ENCODE measurements at places on chromosomes 16 and 17.

DNA sequence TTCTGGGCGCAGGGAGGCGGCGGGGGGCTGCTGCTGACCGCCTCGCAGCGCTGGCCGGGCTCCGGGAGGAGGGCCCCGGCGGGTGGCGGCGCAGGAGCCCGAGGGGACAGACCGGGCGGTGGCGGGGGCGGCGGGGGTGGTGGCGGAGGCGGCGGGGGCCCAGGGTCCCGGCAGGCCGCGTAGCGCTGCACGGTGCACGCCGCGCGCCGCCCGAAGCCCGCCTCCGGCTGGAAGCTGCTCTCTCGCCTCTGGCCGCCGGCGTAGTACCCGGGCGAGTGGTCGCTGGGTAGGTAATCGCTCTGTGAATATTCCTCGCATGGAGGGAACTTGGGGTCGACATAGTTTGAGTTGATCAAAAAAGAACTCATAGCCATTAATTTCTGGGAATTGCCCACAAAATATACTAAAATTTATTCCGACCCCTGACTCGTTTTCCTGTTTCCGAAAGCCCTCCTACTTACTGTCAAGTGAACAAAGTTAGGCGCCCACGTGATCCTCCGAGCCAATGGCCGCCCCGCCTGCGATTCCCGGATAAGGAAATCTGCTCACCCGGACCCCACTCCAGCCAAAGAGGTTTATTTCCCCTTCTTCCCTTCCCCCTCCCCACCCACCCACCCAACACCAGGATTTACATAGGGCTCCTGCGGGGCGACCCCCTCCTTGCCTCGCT lies at the start of gene HOXB4:
Gene HOXB4, minus strand, starts transcription at position 405 of the 670 bp plus-strand sequence. Its CDS starts 31 bp downstream, at position 374.
- peaks cover 5% of the 10 kb centered on the region for H3K4me1 ChIP-seq
- peaks cover 4% of the 10 kb centered on the region for H3K36me3 ChIP-seq
- peaks cover 84% of the 10 kb centered on the region for H3K27me3 ChIP-seq
- no peak within 1 kb of the TSS for H3K4me3 ChIP-seq
- no peak within 1 kb of the TSS for H3K27ac ChIP-seq
- DNase-seq, result no peak

DNA sequence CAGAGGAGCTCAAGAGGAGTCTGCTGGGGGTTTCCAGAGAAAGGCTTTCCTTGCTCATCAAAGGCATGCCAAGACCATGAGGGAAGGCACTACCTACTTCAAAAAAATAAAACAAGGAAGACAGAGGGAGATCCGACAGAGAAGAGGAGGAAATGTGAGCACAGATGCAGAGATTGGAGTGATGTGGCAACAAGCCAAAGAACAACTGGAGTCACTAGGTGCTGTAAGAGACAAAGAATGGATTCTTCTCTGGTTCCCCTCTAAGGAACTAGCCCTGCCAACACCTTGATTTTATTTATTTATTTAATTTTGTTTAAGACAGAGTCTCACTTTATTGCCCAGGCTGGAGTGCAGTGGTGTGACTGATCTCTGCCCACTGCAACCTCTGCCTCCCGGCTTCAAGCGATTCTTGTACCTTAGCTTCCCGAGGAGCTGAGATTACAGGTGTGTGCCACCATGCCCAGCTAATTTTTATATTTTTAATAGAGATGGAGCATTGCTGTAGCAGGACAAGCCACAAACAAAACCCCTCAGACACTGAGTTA lies 13.8 kb upstream of the ACSF2 start:
- H3K4me1 ChIP-seq, result no peaks in the 10 kb centered on the region
- H3K4me3 ChIP-seq, result no peak overlapping the region
- H3K27ac ChIP-seq, result no peak overlapping the region
- no peaks in the 10 kb centered on the region for H3K27me3 ChIP-seq
- DNase-seq, result no peak

- DNase-seq, result no peak
- no peaks in the 10 kb centered on the region for H3K36me3 ChIP-seq
- peaks cover 62% of the 10 kb centered on the region for H3K4me1 ChIP-seq
- H3K27ac ChIP-seq, result peak overlapping the region; percentile 99
- H3K4me3 ChIP-seq, result peak overlapping the region; percentile 95
These were observed 8.4 kb downstream of the RARA start for GRCh38 chr17:40317345-40317873.

GRCh38 chr16:1941162-1942046 lies 1.6 kb downstream of the MSRB1 start:
- peaks cover 20% of the 10 kb centered on the region for H3K4me1 ChIP-seq
- DNase-seq, result no peak
- H3K27ac ChIP-seq, result peak overlapping the region; percentile 27
- H3K4me3 ChIP-seq, result peak overlapping the region; percentile 85
- H3K36me3 ChIP-seq, result peaks cover 10% of the 10 kb centered on the region

- H3K27me3 ChIP-seq, result no peaks in the 10 kb centered on the region
- no peaks in the 10 kb centered on the region for H3K36me3 ChIP-seq
- no peak for DNase-seq
- no peaks in the 10 kb centered on the region for H3K4me1 ChIP-seq
These were observed 7.4 kb upstream of the SCIMP start for GRCh38 chr17:5241861-5242671.
